ENCODE measurements at places on chromosomes 5 and 9.

DNA sequence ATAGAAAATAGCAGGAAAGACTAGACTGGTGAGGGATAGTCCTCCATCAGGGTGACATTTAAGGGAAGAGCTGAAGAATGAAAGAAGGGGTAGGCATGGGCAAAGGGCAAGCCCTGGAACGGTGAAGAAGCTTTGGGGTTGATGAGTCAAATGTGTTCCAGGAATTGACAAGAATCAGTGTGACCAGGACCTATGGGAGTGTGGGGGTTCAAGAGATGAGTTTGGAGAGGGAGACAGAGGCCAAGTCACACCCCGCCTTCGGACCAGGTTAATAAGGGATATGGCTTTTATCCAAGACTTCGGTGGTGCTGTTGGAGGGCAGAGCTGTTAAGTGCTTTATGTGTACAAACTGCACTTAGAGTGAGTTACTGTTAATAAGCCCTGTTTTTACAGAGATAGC is 920 bp downstream of the PMPCA start:
- DNase-seq = no peak

- peak; percentile 40 for DNase-seq
Measured at GRCh38 chr5:54742417-54742891, 224.9 kb downstream of the SNX18 start.

DNA sequence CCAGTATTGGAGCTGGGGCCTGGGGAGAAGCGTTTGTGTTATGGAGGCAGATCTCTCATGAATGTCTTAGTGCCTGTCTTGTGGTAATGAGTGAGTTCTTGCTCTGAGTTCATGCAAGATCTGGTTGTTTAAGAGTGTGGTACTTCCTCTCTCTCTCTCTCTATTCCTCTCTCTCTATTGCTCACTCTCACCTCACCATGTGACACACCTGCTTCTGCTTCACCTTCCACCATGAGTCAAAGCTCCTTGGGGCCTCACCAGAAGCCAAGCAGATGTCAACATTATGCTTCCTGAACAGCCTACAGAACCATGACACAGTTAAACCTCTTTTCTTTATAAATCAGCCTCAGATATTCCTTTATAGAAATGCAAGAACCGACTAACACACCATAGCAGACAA is 242.7 kb upstream of the ADRA1B start:
- DNase-seq = no peak

- DNase-seq = no peak
Measured at GRCh38 chr9:126317513-126317912, 9.1 kb upstream of the MVB12B start.

GRCh38 chr9:98576354-98576753 is 132.4 kb downstream of the GABBR2 start:
- no peak for DNase-seq

GRCh38 chr5:7866196-7866595 is 2.6 kb downstream of the FASTKD3 start:
- no peak for DNase-seq

All from left cardiac atrium (tissue), 4 donors.